Activated T-cell treated with anti-CD3 and anti-CD28 coated beads, Interleukin-2, amount 50 U/mL, for 1 hour (primary cell): ENCODE measurements at places on chromosomes 6 and 20.

GRCh38 chr6:39195792-39196385 is 33.4 kb downstream of the KCNK5 start:
- DNase-seq = no peak

DNA sequence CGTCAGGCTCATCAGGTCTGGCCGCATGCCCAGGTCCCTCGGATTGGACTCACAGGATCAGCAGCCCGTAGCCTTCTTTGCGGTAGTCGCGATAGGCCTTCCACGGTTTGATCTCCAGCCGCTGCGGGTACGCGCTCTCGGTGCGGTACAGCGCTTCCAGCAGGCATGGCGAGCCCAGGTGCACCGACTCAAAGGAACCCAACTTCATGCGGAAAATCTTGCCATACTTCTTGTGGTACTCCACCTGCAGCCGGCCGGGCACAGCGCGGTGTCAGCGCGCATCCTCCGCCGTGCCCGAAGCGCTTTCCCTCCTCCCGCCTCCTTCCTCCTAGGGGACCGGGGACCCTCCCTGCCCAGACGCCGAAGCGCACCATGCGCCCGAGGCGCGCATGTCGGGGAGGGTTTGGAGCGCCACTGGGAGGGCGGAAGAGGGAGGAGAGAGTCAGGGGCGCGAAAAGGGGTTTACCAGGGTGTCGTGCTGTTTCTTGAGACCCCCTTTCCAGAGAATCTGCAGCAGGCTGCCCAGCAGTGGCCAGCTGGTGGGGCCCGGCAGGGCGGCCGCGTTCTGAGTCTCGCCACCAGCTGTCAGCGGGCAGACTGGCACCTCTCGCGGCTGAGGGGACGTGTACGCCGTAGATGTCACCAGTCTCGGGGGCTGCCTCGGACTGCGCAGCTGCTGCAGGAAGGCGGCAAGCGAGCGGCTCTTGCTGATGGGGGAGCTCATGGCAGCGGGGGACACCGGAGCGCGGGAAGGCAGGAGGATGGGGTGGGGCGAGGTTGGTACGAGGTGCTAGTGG is 732 bp downstream of the CYP24A1 start:
- DNase-seq = no peak

- DNase-seq = no peak
These were observed 73.6 kb upstream of the NHSL1 start for GRCh38 chr6:138572885-138573284.

DNA sequence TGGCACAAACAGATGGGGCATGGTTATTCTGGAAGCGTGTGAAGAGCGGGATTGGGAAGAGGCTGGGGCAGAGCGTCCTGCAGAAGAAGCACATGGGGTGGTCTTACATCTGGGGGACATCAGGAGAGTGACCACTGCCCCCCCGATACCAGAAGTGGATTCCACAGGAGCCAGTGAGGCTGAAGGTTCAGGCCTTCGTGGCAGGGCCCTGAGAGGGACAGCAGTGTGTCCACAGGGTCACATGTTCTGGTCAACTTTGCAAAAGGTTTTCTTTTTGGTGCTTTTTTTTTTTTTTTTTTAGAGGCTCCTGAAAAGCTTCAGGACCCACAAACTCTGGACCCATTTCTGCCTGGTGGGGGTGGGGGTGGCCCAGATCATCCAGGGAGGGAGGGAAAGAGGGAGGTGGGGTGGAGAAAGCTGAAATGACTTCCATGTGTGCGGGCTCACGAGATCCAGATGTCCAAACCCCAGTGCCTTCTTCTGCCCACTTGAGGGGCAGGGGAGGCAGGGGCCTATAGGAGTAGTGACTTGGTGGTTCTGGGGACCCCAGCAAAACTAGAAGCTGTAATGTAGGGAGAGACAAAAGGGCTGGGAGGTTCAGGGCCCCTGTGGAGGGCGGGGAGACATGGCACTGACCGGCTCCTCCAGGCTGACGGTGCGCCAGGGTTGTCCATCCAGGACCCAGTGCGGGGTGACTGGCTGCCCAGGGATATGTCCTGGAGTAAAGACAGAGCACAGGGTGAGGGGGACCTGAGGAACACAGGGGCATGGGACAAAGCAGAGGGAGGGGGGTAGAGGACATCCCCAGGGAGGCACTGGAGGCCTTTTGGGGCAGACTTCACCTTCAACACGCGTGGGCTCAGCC is 2.7 kb downstream of the ADAM33 start:
- DNase-seq = no peak

GRCh38 chr6:119012521-119012920 is 65.9 kb downstream of the FAM184A start:
- DNase-seq = no peak

- DNase-seq = no peak
These were observed 188.5 kb downstream of the CDH4 start for GRCh38 chr20:61440548-61441055.

GRCh38 chr6:4668271-4669179 is 107.7 kb upstream of the CDYL start:
- no peak for DNase-seq

DNA sequence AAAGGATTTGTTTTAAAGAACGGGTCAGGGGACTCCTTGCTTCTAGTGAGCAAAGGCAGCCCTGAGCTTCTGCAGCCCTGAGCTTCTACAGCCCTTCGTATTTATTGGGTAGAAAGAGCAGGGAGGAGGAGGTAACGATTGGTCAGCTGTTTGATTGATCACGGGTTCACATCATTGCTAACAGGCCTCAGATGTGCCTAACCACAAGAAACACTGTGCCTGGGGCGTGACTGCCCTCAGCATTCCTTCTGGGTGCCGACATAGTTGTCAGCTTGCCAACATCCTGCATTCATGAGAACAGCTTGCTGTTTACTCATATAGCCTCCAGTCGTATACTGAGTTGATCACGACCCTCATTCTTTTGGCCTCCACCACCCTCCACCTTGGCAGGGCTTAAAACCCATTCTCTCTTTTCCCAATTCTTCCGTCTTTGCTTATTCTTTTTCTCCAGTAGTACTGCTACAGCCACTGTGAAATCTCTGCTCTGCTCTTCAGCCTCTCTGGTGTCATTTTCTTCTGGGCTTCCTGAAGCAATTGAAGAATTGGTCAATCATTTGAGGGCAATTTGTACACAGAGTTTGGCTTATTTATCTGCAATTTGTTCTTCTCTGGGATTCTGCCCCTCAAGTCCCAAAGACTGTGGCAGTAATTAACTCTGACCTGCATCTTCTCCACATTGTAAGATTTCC is 25.4 kb upstream of the NOP56 start:
- DNase-seq = no peak

DNA sequence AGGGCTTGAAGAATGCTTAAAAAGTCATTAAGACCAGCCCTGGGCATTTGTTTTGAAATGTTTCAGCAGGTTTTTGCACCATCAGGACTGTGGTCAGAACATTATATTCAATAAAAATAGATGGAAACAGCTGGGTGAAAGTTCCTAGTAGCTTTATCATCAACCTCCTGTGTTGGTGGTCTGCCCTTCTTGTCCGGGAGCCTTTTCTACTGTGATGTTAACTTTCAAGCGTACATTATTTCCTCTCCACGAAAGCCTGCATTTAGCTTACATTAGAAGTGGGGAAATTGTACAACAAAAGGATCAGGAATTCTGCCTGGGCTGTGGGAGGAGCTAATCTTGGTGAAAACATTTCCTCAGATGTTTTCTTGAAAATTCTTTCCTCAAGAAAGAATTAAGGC is 71.1 kb downstream of the LAMA4 start:
- DNase-seq = no peak

DNA sequence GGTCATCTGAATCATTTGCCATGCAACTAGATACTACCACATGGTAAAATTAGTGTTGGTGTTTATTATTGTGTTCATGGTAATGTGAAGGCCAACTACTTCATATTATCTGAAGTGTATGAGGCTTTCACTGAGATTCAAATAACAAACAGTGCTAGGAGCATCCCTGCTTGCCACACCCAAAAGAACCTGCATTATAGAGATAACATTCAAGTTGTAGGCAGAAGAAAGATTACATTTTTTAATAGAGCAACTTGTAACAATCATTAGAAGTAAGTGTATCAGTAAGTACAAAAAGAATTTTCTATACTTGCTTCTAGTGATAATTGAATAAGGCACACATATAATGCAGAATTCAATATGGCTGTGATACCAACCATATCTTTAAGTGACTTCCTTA is 49.8 kb downstream of the BCKDHB start:
- DNase-seq = no peak

- DNase-seq = no peak
These were observed 82.2 kb upstream of the PAX1 start for GRCh38 chr20:21623074-21623780.

GRCh38 chr6:150176152-150176551 is 33.3 kb downstream of the PPP1R14C start:
- no peak for DNase-seq

GRCh38 chr6:131270534-131270933 is 135.3 kb downstream of the AKAP7 start:
- DNase-seq = no peak

DNA sequence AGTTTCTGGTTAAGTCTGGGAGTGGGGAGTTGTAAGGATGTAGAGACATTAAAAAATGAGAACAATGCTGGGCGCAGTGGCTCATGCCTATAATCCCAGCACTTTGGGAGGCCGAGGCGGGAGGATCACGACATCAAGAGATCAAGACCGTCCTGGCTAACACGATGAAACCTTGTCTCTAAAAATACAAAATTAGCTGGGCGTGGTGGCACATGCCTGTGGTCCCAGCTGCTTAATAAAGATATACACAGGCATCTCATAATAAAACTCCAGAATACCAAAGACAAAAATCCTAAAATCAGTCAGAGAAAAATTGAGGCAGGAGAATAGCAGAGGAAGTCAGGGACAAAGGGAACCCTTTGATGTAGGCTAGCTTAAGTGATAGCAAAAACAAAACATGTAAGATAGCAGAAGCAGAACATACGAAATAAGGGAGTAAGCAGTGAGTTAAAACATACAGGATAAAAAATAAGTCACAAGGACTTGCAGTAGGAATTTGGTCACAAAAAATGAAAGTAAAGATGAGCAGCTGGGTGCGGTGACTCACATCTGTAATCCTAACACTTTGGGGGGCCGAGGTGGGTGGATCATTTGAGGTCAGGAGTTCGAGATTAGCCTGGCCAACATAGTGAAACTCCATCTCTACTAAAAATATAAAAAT is 23.6 kb downstream of the DDX43 start:
- no peak for DNase-seq
